ENCODE measurements at places on chromosomes 2 and 18.

- DNase-seq, result no peak
These were observed 342.9 kb downstream of the SPAG16 start for GRCh38 chr2:213627054-213627710.

GRCh38 chr2:228846161-228846560 lies 424.9 kb downstream of the PID1 start:
- DNase-seq, result no peak

DNA sequence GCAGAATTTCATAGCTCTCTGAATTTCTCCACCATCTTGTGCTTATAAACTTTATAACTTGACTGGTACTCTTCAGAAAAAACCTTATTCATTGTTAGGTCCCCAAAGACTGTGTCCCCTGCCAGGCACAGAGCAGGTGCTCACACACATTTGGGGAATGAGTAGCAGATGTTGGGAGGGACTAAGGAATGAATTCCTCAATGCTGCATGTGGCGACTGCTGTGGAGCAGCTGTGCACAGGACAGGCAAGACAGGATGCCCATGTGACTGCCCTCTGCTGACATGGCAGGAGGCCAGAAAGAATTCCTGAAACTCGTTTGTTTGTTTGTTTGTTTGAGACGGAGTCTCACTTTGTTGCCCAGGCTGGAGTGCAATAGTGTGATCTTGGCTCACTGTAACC lies 122.3 kb upstream of the ITGA6 start:
- DNase-seq, result no peak

DNA sequence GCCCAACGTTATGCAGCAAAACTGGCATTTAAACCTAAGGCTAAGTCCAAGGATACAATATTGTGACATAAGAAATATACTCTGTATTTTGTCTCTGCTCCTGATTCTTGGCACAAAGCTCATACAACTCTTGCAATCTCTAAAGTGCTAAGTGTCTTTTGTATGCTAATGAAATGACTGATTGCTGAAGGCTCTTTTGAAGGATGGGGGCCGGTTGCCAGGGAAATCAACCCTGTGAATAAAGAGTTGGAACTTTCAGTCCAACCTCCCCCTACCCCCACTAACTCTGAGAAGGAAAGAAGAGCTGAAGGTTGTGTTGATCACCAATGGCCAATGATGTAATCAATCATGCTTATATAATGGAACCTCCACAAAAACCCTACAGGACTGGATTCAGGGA lies 40.3 kb downstream of the SESTD1 start:
- DNase-seq, result no peak

GRCh38 chr18:73407506-73407905 lies 539.7 kb upstream of the NETO1 start:
- DNase-seq, result no peak

DNA sequence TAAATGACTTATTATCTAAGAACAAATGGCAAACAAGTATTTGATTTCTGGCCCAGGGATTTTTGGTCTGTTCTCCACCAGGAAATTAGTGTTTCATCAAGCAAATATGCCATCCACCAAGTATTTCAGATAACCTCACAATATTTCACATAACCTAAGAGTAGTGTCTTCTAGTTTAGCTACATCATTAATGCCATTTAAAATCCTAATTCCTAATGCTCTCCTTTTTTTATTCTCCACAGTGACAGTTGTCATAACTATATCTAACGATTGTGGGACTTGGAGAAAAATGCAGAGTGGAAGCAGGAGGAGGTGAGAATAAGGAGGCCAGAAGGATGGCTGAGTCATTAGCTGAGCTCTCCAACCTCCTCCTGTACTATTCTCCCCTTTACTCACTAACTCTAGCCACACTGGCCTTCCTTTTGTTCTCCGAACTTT lies 58.5 kb upstream of the CTLA4 start:
- DNase-seq, result no peak

DNA sequence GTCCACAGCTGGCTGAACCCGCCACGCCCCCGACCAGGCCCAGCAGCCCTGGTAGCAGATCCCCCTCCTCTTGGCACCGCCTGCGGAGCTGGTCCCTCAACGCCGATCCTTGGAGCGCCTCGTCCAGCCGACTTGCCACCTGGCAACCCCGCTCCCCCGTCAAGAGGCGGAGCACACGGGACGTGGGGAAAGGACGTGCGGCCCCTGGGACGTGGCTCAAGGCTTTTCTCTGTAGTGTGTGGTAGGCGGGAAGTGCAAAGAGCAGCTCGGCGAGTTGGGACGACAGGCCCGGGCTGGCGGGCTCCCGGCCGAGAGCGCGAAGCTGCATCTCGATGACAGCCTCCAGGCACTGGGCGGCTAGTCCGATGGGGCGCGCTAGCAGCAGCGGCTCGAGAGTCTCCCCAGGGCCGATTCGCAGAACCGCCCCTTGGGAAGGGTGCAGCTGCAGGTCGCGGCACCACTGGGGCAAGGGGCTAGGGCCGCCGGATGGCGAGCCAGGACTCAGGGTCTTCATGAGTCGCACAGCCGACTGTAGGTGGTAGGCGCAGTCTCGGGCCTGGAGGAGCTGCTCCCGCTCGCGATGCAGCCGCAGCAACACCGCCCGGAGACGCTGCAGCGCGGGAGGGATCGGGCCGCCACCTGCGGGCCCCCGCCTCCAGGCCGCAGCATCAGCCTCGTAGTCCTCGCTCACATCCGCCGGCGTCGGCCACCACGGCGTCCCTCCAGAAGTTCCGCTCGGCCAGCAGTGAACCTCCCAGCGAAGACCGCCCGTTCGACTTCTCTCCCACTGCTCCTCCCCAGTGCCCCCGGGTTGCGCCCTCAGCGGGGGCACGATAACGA lies 617 bp downstream of the CCDC142 start:
- no peak for DNase-seq

DNA sequence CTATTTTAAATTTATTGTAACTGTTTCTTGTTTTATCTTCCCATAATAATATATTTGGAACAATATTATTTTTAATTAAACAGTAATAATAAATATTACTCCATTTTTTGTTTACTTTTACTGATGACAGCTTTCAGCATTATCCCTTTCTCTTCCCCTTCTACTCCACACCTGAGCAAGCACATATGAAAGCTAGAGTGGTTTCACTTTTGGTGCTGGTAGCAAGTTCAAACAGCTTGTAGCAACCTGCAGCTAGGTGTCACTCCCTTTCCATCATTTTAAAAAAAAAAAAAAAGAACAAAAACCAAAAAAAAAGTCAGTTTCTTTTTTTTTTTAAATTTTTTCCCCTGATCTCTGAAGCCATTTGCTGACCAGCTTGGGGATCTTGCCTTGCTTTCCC lies 801.8 kb downstream of the CCDC85A start:
- no peak for DNase-seq

DNA sequence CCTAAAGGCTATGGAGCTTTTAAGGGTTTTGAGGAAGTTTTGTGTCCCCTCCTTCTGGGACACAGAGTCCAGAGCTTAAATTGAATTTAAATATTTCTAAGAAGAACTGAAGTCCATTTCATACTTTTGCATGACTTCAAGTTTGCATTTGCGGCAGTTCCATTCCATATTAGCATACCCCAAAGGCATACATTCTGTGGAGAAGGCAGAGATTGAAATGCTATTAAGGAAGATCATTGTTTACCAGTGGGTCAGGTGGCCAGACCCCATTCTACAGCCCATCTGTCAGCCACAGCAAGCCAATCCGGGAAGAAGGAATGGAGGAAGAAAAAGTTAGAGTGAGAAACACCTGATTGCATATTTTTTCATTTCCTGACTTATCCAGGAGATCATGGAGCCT lies 75.0 kb downstream of the DNAH7 start:
- DNase-seq, result no peak

DNA sequence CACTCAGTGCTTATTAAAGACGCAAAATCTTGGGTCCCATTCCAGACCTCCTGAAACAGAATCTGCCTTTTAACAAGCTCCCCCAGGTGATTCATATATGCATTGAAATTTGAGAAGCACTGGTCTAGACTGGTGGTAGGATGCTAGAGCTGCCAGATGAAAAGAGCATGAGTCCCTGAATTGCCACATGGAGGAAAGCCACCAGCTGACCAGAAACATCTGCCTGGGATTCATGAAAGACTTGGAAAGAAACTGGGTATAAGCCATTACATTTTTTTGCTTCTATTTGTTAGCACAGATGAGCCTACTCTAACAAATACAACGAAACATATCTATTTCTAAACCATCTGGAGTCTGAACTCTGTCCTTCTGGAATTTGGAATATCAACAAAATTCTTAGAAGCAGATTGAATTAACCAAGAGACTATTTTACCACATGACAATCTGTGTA lies 228.9 kb downstream of the RBM43 start:
- no peak for DNase-seq

DNA sequence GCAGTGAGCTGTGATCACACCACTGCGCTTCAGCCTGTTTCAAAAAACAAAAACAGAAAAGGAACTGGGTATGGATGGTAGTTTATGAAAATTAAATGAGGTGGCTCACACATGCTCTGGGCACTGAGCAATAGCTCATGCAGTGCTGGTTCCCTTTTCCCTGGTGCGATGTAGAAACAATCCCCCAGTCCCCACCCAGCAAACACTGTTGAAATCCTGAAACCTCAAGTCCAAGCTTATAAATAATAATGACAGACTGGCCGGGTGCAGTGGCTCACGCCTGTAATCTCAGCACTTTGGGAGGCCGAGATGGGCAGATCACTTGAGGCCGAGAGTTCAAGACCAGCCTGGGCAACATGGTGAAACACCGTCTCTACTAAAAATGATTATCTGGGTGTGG lies 55.4 kb upstream of the SMAD2 start:
- DNase-seq, result no peak

GRCh38 chr18:23900994-23901393 lies 113.6 kb upstream of the TTC39C start:
- DNase-seq, result no peak

DNA sequence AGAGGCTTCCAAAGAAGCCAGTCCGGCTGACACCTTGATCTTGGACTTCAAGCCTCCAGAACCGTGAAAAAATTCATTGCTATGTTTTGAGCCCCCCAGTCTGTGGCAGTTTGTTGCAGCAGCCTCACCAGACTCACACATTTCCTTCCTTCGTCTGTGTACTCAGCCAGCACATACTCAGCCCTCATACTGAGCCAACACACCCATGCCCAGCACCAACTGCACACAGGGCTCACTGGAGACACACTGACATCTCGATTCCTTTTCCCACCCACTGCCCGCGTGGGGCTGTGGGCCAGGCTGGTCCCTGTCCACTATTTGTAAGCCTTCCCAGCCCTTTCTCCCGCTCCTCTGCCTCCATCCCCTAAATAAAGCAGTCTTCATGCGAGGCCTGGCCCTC lies 24.1 kb upstream of the NMUR1 start:
- DNase-seq, result no peak

GRCh38 chr2:32425719-32426141 lies 68.9 kb downstream of the BIRC6 start:
- no peak for DNase-seq

DNA sequence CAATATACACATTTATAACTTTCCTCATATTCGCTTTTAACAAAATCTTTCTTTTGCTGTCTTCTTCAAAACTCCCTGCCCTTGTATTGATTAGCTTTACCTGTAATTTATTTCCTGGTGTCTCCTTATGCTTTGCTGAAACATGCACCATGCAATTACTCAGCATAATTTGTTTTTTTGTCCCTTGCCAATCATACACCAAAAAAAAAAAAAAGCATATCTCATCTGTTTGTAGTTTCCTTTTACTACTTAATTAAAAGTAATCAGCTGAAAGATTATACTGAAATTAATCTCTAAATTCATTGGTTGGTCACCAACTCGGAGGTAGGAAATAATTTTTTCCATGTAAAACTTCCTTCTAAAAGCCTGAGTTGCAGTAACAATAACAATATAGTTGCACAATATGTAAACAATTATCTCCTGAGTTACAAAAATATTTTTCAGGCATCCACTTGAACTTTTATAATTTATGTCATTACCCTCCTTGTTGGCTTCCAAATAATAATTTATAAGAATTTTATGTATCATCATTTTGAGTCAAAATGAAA lies 53.0 kb upstream of the ROCK1 start:
- DNase-seq, result no peak

DNA sequence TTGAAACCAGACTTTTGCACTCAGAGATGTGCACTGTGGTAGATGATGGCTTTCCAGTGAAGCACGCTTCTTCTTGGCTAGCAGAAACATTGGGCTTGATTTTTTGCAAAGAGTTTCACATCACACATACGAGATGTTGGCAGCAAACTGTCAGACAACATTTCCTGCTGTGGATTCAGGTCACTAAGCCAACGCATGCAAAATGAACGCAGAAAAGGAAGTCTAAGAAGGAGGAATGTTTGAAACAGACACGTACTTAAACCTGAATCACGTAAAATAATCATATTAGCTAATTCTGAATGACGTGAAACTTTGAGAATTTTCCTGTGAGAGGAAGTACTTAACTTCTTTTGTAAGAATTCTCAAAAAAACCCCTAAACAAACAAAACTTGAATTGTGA lies 88.1 kb downstream of the EPB41L3 start:
- DNase-seq, result no peak

DNA sequence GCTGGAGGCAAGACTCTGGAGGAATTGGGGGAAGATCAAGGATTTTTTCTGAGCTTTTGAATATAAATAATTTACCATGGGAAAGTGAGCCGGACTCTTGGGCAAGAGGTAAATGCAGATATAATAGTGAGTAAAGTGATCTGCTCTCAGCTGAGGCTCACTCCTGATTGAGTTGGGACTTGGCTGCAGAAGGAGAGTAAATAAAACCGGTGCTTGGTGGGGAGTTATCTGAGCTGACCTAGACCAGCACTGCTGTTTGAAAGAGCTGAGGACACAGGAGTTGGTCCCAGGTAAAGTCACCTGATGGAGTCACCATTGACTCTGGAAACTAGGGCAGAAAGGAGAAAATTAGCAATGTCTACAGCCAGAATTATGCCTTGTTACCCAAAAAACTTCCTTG lies 57.3 kb upstream of the LRPPRC start:
- no peak for DNase-seq

GRCh38 chr2:100658017-100658416 lies 95.2 kb downstream of the PDCL3 start:
- no peak for DNase-seq

- DNase-seq, result no peak
These were observed 1.4 kb downstream of the LAMA1 start for GRCh38 chr18:7116001-7116730.

- DNase-seq, result no peak
These were observed 651 bp upstream of the TXNL1 start for GRCh38 chr18:56639104-56639381.

GRCh38 chr2:141380008-141380979 lies 750.5 kb downstream of the LRP1B start:
- DNase-seq, result no peak

DNA sequence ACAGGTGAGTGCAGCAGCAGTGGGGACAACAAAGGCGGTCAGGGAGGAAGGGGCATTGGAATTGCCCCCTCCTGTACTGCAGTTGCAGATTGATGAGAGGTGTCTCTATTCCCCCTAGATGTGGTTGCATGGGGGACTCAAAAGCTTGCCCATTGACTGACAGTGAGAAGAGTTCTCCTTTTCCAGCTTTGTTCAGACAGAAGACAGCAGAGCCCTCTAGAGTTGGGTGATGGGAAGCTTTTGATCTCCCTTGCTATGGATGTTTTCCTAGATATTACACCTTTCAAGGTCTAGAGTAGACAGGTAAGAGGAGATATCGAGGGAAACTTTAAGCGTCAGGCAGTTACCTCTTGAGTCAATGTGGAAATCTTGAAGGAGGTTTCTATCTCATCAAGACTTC lies 2.9 kb downstream of the PROKR1 start:
- no peak for DNase-seq
